ENCODE measurements at places on chromosomes 2 and 18.

- no peak for DNase-seq
These were observed 2.3 kb downstream of the FKBP1B start for GRCh38 chr2:24051833-24052232.

GRCh38 chr18:79640064-79640672 is 39.4 kb upstream of the CTDP1 start:
- DNase-seq = no peak

DNA sequence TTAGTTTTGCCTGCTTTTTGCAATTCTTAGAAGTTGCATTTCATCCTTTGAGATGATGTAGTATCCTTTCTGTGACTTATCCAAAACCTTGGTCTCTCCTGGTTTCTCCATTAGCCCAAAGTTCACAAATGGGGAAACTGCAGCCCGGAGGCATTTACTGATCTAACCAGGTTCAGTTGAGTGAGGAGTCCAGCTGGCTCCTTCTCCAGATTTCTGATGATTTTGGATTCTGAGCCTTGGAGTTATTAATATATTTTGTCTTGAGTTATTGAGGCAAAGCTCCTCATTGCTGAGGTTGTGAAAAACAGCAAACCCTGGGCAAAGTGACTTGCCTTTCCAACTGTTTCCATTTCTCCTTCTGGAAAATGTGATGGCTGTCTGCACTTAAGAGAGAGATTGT is 1.7 kb downstream of the SLC1A4 start:
- DNase-seq = no peak

GRCh38 chr2:12787891-12788801 is 71.4 kb downstream of the TRIB2 start:
- no peak for DNase-seq

DNA sequence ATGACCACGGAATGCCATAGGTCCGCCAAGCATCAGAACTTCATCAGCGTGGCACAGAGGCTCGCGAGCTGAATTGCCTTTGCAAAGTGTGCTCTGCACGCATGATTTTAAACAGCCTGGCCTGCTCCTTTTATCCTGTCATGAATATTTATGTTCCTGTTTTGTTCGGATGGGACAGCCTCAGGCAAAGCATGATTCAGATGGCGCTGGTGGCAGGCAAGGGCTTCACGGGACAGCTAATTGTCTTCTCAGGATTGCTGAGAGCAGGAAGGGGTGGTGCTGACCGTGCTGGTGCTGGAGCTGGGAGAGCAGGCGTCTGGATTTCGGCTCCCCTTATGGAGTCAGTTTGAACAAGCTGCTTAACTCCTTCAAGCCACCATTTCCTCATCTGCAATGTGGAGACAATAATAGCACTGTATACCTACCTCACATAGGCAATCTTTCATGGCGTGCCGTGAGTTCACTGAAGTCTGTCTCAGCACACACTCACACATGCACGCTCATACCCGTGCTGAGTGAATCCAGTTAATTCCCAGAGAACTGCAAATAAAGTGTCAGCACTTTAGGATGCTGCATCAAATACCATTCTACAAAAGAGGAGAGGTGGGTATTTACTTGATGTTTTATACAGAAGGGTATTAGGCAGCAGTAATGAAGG is 79.7 kb upstream of the APCDD1 start:
- DNase-seq = no peak

DNA sequence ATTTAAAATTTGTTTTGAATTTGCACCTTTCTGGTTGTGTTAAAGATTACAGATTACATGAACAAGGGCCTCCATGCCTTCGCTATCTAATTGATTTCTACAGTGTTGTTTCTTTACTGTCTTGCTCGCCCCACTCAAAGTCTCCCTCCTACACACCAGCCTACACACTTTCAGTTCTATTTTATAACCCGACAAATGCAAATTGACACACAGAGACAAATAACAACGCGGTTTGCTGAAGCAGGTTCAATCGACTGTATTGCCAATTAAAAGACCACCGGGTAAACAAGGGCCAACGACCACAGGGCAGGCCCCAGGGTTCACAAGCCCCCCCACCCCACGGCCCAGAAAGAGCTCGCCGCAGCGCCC is 869 bp downstream of the STARD7 start:
- DNase-seq = no peak

GRCh38 chr2:34241905-34242762 is 643.0 kb upstream of the FAM98A start:
- no peak for DNase-seq

DNA sequence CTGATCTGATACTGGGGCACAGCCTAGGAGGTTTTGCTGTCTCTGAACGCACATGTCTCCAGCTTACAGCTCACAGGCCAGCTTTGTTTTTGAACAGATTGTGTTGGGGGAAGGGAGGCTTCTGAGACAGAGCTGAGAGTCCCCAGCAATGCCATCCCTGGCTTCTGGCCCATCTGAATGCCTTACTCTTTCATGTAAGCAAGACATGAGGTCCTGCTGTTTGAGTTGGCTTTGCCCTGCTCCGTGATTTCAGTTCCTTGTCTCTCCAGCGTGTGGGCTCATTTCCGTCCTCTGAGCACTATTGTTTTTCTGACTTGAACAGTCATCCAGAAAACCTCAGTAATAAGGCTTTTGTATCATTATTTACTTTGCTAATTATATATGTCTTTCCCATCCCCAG is 194.9 kb upstream of the TNP1 start:
- no peak for DNase-seq

DNA sequence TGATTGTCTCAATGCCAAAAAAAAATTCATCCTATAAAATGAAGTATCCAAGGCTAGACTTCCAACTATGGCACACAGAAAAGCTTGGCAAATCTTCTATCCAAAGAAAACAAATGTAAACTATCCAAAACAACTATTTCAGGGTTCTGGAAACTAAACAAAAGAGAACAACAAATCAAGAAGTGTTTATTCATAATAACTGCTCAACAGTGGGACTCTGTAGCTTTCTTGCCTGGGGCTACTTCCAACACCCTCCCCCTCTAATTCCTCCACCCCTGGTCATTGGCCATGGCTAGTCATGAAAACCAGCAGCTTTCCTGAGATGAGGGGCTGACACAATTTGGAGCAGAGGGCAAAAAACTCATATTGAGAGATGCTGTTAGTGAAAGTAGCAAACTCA is 107.0 kb downstream of the EXOC6B start:
- no peak for DNase-seq

DNA sequence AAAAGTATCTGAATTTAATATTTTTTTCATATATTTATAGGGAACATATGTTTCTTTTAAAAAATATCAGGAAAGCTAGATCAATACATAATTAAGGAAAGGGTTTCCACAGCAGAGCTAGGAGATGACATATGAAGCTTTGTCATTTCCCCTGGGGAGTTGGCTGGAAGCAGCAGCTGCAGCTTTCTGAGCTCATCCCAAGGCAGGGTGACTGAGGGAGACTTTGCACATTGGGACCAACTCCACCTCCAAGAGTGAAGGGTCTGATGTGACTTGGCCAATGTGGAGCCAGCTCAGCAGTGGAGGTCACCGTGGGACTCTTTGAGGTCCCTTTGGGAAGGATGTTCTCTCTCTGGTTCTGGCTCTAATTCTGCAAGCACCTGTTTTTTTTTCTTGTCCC is 315.1 kb downstream of the RDH14 start:
- no peak for DNase-seq

DNA sequence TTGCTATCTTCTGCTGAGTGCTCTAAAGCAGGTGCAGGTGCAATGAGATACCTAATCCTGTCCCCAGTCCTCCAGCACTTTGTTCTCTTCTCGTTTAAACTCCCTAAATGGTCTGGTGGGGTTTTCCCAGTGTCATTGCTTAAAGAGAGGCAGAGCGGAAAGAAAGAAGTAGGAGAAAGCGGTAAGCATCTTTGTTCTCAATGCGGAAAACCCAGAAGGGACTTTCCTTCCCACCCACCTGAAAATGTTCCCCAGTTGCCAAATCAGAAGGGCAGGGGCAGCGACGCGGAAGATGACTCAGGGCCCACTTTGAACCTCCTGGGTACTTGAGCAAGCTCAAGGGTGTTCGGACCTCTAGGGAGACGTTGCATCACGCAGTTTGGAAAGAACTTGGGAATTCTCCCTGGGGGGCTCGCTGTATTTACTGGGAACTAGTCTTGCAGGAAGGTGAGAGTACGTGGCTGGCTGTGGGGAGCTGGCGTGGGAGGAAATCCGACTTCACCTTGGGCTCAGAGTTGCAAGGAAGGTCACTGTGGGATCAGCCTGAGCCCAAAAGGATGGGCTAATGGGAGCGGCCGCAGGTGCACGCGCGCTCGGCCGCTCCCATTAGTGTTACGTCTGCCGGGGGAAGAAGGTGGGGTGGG is 589 bp upstream of the SGPP2 start:
- DNase-seq = no peak

- no peak for DNase-seq
These were observed 190.3 kb downstream of the RBM43 start for GRCh38 chr2:151071382-151071781.

DNA sequence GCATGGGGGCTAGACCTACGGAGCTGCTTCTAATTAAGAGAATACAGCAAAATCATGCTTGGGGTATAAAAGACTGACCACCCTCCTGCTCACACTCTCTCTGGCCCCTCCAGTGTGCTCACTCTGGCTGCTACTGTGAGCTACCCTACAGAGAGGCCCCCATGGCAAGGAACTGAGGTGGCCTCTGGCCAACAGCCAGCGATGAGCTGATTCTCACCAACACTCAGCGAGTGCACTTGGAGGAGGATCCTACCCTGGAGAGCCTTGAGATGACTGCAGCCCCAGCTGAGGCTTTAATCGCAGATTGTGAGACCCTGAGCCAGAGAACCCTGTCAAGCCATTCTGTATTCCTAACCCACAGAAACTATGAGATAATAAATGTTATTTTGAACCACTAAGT is 88.2 kb downstream of the GFPT1 start:
- no peak for DNase-seq

GRCh38 chr18:13137670-13138419 is 80.7 kb upstream of the LDLRAD4 start:
- DNase-seq = peak; percentile 92

- no peak for DNase-seq
These were observed 128.2 kb downstream of the AKAIN1 start for GRCh38 chr18:5068851-5069250.

DNA sequence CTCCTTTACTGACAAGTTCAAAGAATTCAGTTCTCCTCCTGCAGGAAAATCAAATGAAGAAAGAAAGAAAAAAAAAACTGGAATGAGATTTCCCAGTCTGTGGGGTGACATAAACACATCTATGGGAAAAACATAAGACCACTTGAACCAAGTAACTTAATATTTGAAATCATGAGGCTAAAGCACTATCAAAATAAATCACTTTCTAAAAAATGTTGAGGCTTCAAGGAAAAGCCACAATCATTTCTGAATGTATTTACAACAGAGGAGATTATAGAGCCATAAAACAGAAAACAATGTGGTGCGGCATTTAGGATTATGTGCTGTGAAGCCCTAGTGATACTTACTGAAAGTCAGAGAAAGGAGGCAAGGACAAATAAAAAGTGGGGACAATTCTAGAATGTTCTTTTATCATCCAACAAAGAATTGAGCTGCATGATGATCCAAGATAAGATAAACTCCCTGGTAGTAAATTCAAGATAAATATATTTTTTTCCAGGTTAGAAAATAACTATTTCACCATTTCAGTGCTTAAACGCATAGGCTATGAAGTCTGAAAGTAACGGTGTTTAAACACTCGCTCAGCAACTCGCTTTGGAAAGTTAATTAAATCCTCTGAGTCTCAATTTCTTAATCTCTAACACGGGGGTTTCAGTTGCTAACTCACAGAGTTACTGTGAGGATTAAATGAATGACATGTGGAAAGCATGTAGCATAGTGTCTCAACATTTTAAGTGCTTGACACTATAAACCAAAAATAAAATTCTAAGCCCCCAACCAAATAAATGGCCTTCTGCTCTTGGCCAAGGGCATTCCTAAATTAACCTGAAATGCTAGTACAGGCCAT is 288.5 kb downstream of the AGPS start:
- no peak for DNase-seq

GRCh38 chr2:219286436-219287115 is 7.4 kb downstream of the DNAJB2 start:
- DNase-seq = no peak

DNA sequence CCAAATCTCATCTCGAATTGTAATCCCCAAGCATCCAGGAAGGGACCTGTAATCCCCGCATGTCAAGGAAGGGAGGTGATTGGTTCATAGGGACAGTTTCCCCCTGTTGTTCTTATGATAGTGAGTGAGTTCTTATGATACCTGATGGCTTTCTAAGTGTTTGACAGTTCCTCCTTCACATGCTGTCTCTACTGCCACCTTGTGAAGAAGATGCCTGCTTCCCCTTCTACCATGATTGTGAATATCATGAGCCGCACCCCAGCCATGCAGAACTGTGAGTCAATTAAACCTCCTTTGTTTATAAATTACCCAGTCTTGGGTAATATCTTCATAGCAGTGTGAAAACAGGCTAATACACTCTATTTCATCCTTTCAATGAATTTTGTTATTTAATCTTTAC is 446.7 kb downstream of the RNF144A start:
- DNase-seq = no peak

GRCh38 chr2:238158509-238159070 is at the start of gene ERFE:
TSS of gene ERFE (plus strand) at chr2:238158970. CDS start at chr2:238159008, 38 bp downstream.
- DNase-seq = peak; percentile 8

DNA sequence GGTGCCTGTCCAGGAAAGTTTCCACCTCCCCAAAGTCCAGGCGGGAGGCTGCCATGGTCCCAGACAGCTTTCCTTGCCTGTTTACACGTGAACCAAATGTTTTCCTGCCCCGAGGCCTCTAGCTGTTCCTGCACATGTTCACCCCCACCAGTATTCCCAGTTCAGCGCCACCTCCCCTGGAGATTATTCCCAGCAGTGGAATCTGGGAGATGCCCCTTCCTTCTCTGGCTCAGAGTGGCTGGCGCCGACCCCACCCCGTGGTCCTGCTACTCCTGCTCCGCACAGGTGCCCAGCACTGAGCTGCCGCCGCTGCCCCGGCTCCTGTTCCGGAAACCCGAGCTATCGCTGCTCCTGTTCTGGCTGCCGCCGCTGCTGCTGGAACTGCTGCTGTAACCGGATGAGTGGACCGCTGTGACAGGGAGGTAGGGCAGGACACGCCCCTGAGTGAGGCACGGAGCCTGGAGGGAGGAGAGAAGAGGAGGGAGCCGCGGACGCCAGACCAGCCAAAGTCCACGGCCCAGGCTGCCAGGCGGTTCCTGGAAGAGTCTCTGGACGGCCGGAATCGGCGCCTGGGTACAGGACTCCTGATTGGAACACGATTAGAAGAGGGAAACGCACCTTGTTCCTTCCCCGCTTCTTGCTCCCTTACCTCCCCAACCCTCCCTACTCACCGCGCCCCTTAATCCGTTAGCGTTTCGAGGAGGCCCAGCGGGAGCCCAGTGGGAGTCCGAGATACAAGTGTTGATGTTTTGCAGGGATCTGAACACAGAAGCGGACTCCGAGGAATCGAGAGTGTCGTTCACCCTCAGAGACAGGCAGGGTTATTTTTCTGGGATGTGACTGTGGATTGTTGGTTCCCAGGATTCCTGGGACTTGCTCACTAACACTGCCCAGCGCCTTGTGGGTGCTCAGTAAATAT is at the start of gene PDE11A:
Gene PDE11A (minus strand): TSS at position 395 of the 919 bp plus-strand sequence. CDS start 340 bp downstream, at position 55.
- DNase-seq = no peak

Data from AML-193 (cell line).